Chondrocyte (in vitro differentiated cells): ENCODE measurements at places on chromosomes 11 and 22.
A peak's percentile ranks its signal among the peaks of the same experiment; 100 is the strongest.

DNA sequence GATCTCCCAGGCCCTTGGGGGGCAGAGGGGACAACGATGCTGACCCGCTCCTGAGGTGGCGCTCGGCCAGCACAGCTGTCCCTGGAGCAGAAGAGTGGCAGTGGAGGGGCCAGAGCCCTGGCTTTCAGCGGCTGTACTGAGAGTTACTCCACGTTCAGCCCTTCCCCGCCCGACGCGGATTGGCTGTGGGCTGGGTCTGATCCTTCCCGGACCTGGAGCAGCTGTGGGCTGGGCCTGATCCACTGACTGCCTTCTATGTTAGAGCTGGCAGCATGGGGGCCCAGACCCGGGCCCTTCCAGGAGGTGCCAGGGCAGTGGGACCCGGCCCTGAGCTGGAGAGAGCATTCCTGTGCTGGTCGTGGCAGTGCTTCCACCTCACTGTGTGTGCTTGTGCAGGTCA, 27.8 kb downstream of the YWHAH start:
- DNase-seq, result no peak

- no peak for DNase-seq
Observed at GRCh38 chr11:128283451-128283850, 303.9 kb downstream of the ETS1 start.

- DNase-seq, result no peak
Observed at GRCh38 chr11:134032501-134033091, 36.3 kb upstream of the JAM3 start.

DNA sequence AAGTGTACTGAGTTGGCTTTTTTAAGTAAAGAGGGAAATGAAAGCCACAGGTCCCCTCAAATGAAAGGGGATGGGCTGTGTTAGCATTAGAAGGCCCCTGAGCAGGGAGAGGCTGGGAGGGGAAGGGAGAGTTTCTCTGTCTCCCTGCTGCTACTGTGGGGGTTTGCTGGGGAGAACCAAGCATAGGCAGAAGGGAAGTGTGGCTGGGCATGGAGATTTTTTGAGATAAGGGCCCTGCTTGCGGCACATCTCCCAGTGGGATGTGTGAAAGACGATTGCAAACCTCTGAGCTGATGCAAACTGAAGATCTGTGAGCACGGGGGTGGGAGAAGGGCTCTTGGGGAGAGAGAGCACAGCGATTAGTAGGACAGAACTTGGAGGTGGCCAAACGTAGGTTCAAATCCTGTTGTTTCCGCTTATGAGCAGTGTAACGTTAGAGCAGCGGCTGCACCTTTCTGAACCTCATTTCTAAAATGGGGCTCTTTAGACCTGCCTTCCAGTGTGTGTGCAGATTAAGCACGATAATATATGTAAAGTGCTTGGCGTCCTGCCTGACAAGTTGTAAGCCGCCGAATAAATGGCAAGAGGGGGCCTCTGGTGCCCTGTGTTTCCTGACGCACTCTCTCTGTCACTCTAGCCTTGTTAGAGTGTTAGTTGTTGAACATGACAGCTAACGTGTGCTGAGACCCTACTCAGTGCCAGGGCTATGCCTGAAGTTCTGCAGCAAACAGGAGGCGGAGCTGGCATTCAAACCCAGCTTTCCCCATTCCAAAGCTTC, 122.3 kb downstream of the GRIK4 start:
- DNase-seq, result no peak

GRCh38 chr11:69310934-69311766, 17.2 kb downstream of the MYEOV start:
- peak; percentile 60 for DNase-seq

GRCh38 chr22:18121954-18122554, 11.4 kb downstream of the TUBA8 start:
- no peak for DNase-seq

GRCh38 chr11:63489879-63490278, 1.1 kb downstream of the PLAAT5 start:
- DNase-seq, result no peak

- peak; percentile 26 for DNase-seq
Observed at GRCh38 chr11:66914505-66914904, 43.7 kb downstream of the PC start.

DNA sequence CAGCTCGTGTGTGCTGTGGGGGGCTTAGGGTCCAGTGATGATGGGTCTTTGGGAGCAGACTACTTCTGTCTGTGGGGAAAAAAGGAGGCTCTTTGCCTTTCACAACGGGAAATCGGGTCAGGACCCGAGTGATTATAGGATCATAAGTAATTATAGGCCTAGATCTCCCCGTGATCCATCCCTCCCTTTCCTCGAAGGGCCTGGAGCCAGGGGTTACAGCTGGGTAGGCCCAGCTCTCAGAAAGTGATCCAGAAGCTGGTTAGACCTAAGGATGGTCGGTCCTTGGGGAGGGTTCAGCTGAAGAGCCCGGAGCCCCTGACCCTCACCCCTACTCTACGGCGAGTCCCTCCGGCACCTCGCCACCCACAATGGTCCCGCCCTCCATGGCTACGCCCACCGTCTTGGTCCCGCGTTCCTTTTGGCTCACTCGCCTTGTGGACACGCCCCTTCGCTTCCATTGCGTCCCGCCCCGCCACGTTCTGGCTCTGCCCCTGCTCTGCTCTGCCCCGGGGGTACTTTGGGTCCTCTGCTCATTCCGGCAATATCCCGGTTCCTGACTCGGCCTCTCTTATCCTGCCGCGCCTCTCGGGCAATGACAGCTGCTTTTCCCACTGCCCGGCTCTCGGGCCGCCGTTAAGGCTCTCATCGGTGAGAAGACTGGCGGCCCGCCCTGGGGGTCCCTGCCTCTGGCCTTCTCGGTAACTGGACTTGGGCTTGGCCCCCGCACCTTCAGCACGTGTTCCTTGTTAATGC, 5.0 kb downstream of the IGSF22 start:
- peak; percentile 92 for DNase-seq

GRCh38 chr22:18980829-18981228, 44.7 kb upstream of the PRODH start:
- DNase-seq, result no peak

DNA sequence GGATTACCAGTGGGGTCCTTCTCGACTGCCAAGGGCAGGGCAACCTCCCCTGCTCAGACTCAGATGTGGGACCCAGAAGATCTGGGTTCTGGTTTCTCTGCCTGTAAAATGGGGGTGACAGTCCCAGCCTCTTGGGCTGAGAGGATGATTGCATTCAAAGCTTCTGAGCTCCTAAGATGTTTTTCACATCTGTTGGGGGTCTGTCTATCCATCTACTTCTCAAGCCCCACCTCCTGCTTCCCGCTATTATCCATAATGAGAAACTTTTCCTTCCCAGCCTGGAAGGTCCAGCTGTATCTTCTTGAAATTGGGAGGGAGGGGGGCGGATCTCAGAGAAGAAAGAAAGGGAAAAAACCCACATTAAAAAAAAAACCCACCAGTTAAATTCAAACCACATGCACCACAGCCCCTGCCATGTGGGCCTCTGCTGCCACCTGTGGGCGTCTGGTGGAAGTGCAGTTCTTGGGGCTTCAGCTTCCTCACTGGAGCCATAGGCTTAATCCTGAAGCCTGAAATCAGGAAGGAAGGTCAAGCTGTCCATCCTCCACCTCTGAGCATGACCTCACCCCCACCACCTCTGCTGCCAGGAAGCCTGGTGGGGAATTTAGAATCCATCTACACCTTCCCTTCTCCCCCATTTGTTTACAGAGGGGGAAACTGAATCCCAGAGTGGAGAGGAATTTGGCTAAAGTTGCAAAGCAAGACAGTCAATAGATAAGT, 27.3 kb downstream of the ARHGEF17 start:
- DNase-seq, result no peak

GRCh38 chr11:59302991-59303390, 55.7 kb upstream of the OR5AN1 start:
- DNase-seq, result no peak

- no peak for DNase-seq
Observed at GRCh38 chr11:132054822-132055221, 684.4 kb downstream of the NTM start.

DNA sequence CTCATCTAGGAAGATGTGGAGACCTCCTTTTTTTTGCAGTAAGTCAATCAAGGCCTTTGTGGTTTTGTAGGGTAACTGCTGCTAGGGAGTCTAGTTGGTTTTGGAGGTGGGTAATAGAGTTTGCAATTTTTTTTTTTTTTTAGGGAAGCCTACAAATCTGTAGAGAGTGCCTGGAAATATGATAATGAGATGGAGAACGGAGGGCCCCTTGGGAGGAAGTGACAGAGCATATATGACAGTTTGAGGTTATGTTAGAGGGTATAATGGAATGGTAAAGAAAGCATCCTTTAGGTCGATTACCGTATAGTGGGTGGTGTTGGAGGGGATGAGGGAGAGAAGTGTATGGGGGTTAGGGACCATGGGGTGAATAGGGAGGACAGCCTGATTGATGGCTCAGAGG, 98.3 kb downstream of the ELP4 start:
- DNase-seq, result no peak

- DNase-seq, result peak; percentile 90
Observed at GRCh38 chr11:64568041-64568571, 22.9 kb upstream of the SLC22A12 start.

DNA sequence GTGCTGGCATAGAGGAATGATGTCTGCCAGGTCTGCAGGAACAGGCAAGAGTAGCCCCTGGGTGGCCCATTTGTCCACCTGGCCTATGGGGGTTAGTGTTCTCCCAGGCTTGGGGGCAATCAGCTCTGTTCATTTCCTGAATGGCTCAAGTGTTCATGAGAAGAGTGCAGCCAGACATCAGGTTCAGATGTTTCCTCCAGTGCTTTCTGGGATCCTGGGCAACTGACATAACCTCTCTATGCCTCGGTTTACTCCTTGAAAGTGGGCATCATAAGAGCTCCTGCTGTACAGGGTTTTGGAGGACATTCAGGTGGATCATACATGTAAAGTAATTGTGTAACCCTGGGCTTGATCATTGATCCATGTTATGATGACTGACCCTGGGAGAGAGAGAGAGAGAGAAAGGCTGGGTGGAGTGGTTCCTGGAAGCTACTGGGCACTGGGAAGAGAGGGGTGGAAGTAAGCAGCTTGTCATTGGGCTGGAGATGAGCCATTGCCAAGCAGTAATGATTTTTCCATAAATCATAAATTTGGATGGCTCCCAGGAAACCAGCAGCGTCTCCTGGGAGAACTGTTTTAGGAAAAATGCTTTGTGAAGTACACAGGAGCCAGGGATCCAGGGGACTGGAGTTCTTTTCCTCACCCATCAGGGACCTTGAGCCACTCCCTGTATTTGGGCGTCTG, 30.2 kb upstream of the ACCSL start:
- no peak for DNase-seq
